Non-pigmented ciliary epithelial cell (primary cell): ENCODE measurements at places on chromosomes 6 and 20.

- no peak for DNase-seq
Observed at GRCh38 chr6:89045011-89045387, 35.6 kb upstream of the PNRC1 start.

- DNase-seq: no peak
Observed at GRCh38 chr20:44031001-44031574, 116.4 kb downstream of the TOX2 start.

DNA sequence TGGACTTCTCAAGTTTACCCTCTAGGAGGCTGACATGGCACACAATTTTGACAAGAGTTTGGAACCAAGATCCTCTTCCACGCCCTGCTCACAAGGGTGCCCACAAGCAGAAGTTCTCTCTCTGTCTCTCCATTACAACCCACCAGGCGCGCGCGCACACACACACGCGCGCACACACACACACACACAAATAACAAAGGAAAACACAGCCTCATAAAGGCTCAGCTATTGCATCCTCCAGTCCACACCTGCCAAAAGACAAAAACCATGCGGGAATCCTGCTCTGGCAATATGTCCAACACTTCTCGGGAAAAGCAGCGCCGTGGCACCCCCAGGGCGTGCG lies 870 bp downstream of the PAK5 start:
- no peak for DNase-seq

DNA sequence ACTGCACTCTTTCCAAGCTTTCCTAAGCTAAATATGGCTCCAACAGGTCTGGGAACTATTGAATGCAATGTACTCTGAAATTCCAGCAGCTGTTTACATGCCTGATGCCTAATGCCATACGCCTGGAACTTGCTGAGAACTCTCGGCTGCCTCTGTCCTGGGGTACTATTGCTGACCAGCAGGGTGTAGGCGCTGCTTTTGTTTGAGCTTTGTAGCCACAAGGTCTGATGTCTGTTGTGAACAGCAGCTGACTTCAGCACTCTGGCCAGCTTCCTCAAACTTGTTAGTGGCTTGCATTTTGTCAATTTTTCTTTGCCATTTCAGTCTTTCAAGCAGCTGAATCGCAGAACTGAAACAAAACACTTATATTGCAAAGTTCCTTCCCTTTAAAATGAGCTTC lies 26.7 kb downstream of the SAYSD1 start:
- DNase-seq: peak; percentile 17

GRCh38 chr20:34022839-34023234 lies 29.1 kb downstream of the RALY start:
- no peak for DNase-seq

DNA sequence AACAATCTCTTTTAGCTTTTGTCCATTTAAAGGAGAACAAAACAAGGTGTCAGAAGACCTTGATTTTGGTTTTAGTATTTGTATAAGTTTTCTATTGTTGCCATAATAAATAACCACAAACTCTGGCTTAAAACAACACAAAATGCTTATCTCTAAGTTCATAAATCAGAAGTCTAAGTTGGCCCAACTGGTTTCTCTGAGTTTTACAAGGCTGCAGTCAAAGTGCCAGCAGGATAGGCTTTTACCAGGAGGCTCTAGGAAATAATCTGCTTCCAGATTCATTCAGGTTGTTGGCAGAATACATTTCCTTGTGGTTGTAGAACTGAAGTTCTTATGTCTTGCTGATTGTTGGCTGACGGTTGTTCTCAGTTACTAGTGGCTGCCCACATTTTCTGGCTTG lies 147.2 kb upstream of the HMGCLL1 start:
- DNase-seq: no peak

DNA sequence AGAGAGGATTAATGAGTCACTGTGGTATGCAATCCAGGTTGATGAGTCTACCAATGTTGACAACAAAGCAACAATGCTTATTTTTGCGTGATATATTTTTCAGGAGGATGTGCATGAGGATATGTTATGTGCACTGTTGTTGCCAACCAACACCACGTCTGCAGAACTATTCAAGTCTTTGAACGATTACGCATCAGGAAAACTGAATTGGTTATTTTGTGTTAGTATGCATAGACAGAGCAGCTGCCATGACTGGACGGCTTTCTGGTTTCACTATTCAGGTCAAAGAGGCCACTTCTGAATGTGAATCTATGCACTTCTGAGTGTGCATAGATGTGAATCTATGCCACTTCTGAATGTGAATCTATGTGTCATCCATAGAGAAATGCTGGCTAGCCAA lies 134.0 kb upstream of the GRIK2 start:
- DNase-seq: no peak

- no peak for DNase-seq
Observed at GRCh38 chr20:62065674-62066338, at the start of gene TAF4. TSS of gene TAF4 (minus strand) at chr20:62065881. CDS start at chr20:62065810, 71 bp downstream.

- DNase-seq: no peak
Observed at GRCh38 chr6:158068156-158068892, 86.7 kb downstream of the SYNJ2 start.

GRCh38 chr6:37308069-37308815 lies 45.5 kb upstream of the RNF8 start:
- no peak for DNase-seq

DNA sequence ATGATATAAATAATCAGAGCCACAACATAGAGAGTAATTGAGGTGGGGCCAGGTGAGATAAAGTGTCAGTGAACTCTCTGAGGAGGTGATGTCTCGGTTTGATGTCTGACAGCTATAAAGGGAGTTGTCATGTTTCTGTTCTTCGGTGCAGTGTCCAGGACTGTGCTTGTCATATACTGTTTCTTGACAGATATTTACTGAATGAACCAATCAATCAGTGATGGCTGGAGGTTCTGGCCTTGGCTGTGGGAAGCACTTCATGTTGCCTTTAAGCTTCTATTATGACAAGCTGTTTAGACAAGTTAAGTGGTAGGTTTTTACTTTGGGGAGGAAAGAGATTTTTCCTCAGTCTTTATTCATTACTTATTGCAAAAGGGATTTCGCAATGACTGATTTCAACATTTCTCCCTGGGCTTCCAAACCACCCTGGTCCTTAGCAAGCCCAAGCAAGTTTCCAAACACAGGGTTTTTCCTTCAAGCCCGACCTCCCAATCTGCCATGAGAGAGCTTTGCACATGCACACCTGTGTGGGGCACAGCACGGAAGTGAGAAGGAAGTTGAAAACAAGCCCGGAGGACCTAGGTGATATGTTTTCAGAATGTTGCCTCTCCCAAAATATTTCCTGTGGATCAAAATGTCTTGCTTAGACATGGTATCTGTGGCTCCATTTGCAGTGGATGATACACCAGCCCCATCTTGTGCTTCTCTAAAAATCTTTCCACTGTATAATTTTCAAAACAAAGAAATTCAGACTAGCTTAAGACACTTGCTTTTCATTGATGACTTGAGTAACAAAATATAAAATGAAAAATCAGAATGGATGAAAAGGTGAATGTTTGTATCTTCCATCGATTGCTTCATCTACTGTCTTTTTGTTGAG lies 567.3 kb upstream of the BTBD3 start:
- peak; percentile 19 for DNase-seq

DNA sequence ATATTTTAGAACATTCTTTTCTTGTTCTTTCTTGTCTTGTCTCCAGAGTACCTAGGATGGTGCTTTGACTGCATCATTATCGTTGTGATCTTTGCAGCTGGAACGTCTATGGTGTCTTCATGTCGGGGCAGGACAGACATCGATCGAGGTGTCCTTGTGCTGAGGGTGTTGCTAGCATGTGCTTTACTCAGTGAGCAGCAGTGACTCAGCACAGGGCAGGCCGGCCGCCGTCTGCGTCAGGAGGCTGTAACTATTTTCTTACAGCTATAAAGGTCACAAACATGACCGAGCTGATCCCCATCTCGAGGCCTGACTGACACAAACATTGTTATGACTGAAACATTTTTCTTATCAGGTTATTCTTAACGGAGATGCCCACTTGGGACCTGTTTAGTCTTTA lies 14.9 kb upstream of the CTCFL start:
- DNase-seq: no peak

DNA sequence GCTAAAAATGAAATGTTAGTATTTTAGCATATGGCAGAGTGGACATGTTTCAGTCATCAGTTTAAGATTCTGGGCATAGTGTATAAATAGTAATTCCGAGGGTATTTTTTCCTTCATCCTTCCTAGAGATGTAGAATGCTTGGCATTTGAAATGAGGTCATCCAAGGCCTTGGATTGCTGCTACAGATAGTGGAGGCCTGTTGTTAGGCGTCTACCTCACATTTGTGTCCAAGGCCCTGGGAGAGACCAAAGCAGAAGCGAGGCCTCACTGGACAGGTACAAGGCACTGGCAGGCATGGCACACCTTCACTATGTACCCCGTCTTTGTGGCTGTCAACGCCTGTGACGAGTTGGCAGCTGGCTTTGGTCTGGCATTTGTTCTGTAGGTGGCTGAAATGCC lies 58.0 kb downstream of the DTD1 start:
- no peak for DNase-seq

- no peak for DNase-seq
Observed at GRCh38 chr6:55208478-55209458, 34.5 kb downstream of the HCRTR2 start.

- no peak for DNase-seq
Observed at GRCh38 chr6:108250240-108250866, 10.5 kb downstream of the SNX3 start.
